ENCODE measurements at places on chromosomes 3 and 15.

DNA sequence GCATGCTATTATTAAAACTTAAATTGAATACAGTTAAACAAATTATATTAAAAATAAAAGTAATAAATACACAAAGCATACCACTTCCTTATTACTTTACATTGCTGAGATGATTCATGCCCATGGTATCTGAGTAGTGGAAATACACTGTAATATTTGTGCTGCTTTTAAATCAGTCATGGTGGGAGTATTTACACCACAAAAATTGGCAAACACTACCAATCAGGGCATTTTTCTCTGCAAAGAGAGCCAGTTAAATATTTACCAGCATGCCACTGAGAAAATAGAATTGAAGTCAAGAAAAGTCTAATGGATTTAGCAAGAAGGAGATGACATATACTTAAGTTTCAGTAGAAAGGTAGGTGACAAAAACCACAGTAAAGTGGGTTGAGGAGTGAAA lies 19.6 kb downstream of the PPARG start:
- DNase-seq: no peak

GRCh38 chr3:31004025-31004678 lies 109.7 kb upstream of the GADL1 start:
- no peak for DNase-seq

- no peak for DNase-seq
Observed at GRCh38 chr3:32998631-32999451, 47.4 kb downstream of the CCR4 start.

DNA sequence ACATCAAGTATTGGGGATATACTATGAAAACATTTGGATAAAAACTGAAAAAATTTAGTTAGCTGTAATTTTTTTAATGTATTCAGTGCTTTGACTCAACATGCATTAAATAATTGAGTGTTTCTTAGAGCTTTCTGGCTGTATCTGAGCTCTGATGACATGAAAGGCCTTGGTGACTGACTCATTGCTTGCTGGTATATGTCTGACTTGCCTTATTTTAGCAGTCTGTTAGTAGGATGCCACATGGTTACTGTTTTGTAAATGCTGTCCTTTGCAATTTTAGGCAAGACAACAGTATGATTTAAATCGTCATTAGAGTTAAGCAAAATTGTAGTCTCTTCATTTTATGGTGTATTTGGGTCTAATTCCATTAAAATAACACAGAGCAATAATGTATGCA lies 199.2 kb downstream of the GHSR start:
- DNase-seq: no peak

DNA sequence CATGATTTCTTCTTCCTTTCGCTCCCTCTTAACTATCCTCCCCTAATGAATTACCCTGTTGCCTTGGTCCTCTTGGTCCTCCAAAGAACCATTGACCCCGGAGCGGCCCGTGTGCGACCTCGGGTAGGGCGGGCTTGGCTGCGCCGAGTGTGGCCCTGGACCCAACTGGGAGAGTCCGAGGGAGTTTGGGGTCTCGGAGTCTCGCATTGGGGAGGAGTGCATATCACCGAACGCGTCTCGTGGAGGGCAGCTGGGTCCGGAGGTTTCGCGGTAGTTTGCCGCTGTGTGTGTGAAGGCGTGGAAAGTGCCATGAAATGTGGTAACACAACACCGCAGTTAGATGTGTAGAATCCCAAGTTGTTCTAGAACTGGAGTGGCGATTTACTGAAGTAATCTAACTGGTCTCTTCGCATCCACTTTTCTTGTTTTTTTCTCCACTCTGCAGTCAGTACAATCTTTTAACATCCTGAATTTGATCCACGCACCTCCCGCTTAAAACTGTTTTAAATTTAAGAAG lies 363 bp downstream of the GTF2E1 start:
- DNase-seq: peak; percentile 56

DNA sequence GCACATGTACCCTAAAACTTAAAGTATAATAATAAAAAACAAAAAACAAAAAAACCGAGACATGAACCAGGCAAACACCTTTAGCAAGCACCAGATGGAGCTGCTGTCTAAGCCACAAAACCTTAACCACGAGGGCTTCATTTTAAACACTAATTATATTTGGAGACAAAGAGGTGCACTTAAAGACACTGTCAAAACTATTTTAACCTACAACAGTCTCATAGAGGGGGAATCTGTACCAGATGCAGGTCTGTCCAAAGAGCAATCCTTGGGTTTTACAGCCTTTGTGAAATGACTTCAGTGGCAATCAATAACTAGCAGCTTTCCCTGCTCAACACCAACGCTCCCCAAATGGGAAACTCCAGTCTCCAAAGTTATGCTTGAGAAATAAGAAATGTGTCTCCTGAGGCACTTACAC lies 115.7 kb upstream of the TSPAN3 start:
- DNase-seq: no peak

Measured in nephron progenitor cell (in vitro differentiated cells).